ENCODE measurements at places on chromosomes 5 and 9.

DNA sequence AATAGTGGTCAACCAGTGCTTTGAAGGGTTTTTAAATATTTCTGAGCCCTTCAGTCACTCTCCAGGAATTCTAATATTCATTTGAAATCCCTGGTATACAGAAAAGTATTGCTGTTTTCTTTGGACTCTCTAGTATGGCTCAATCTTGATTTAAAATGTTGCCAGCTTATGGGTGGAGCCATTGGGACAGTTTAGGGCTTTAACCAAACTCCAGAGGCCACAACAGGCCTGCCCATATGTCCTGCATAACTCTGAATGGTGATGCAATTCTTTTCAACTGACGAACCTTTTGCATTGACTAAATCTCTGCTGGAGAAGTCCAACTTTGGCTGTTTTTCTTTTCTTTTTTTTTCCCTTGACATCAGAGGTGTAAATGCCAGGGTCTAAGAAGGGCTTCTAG, 10.3 kb upstream of the ANKHD1 start:
- DNase-seq: no peak

GRCh38 chr5:143782588-143783386, 29.2 kb upstream of the HMHB1 start:
- no peak for DNase-seq

DNA sequence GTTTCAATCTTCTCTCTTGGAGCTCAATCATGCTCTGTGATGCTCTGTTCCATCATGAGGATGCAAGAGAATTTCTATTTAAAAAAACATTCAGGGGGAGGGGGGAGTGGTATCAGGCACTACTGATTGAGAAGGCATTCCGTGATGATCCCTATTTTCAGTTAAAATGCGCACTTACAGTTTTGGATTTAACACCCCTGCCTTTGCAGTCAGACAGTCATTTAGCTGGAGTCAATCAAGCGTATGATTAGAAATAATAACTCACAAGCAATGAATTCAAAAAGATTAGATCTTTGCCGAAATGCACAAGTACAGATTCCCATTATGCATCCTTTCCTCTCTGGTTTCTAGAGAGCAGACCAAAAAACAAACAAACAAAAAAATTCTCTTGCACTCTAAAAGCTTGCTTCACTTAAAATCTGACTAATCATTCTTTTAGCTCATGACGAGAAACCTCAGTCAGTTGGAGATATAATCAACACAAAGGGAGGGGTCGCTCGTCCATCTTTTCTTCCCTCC, 55.4 kb downstream of the EFNA5 start:
- DNase-seq: no peak

GRCh38 chr9:78453450-78453849, 156.5 kb downstream of the PSAT1 start:
- no peak for DNase-seq

- DNase-seq: no peak
Measured at GRCh38 chr9:75892216-75892911, 1.9 kb downstream of the PCSK5 start.

DNA sequence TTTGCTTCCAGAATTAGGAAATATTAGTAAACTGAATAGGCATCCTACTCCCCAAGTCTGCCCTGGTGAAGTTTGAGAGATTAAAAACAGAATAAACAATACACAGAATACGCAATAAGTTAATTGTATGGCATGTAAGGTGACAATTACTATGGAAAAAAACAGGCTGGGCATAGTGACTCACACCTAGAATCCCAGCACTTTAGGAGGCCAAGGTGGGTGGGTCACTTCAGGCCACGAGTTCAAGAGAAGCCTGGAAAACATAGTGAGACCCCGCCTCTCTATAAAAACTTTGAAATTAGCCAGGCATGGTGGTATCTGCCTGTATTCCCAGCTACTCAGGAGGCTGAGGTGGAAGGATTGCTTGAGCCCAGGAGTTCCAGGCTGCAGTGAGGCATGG, 64.2 kb upstream of the SUSD1 start:
- no peak for DNase-seq

DNA sequence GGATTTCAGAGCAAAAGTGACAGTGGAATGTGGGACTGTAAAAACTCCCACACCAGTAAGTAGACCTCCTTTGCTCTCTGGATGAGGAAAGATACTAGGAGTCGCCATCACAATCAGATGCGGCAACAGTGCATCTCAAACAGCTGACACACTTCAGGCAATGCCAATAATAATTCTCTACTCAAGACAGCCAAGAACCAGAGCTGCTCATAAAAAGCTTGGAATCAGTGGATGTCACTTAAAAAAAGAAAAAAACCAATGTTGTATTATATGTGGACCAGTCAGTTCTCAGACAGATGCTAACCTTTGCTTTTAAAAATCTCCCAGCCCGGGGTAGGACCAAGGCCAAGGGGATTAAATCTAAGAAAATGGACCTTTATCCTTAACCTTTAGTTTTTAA, 185.0 kb downstream of the GNA14 start:
- DNase-seq: no peak

DNA sequence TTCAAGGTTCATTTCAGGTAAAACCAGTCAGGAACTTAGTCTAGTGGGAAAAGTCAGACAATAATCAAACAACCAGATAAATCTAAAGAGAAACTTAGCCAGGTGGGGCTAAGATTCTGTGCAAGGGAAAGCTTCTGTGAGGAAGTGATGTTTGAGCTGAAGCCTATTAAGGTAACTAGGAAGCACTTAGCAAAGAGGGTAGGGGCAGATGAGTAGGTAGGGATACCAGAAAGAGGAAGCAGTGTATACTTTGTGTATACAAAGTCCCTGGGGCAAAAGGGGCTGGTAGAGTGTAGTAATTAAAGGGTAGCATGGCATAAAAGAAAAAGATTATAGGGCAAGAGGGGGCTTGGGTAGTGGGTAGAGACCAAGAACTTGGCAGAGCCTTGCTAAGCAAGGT, 3.6 kb upstream of the SPATA24 start:
- DNase-seq: no peak

DNA sequence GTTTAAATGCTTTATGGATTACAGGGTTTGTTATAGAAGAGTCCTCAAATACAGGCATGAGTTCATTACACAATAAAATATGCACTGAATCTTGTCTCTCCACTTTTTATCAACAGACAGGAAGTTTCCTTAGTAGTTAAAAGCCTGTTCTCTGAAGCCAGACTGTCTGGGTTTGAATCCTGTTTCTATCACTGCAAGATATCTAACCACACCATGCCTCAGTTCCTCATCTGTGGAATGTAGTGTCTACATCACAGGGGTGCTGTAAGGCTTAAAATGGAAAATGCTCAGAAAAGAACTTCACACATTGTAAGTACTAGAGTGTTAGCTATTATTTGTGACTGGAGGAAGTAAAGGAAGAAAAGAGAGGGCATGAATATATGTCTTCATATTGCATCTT, 9.3 kb downstream of the LIX1 start:
- DNase-seq: no peak

DNA sequence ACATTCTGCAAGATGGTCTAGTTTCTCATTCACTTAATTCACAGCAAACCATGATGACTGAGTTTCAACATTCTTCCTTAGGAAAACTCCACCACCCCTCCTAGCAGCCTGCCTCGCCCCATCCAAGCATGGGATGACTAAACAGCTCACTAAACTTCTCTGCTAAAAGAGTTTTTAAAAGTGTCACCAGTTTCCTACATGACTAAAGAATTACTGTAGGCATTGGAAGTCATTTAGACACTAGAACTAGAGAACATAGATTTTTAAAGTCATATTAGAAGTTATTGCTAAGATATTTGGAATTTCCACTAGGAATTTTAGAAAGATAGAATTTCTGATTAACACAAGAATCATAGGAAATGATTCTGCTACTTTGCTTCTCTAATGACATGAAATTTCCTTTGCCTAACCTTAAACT, 5.5 kb upstream of the ESM1 start:
- no peak for DNase-seq

GRCh38 chr9:77843076-77843870, 188.3 kb downstream of the GNAQ start:
- DNase-seq: no peak

GRCh38 chr9:77916410-77916819, 115.2 kb downstream of the GNAQ start:
- DNase-seq: no peak

GRCh38 chr5:50547303-50547702, 106.2 kb upstream of the EMB start:
- DNase-seq: no peak

- DNase-seq: no peak
Measured at GRCh38 chr5:111859533-111860270, 102.7 kb upstream of the NREP start.

GRCh38 chr5:133460172-133460758, 152.1 kb downstream of the FSTL4 start:
- DNase-seq: no peak

- no peak for DNase-seq
Measured at GRCh38 chr5:174288439-174288838, 242.9 kb downstream of the NSG2 start.

DNA sequence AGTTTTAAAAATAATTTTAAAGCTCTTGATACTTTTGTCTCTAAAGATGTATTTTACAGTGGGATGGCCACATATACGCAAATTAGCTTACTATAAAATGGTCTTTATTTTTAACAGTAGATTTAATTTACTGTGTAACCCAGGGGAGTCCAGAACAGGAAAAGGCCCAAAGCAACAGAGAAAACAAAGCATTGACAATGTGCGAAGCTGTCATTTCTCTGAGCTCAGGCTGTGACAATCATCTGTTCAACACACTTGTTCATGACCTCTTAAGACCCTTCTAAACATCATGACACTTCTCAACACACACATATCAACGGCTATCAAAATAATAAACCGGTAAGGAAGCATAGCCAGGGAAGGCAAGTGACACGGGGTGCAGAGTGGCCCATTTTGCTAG, 499.6 kb upstream of the MPDZ start:
- no peak for DNase-seq

GRCh38 chr5:175226506-175226905, 217.5 kb downstream of the DRD1 start:
- DNase-seq: no peak

- DNase-seq: no peak
Measured at GRCh38 chr5:123665822-123666371, 153.9 kb downstream of the CSNK1G3 start.

- DNase-seq: no peak
Measured at GRCh38 chr5:147290261-147290660, 55.4 kb downstream of the STK32A start.

- DNase-seq: no peak
Measured at GRCh38 chr5:171634511-171634910, 151.1 kb upstream of the SMIM23 start.

GRCh38 chr5:33441241-33442177, 744 bp downstream of the TARS1 start:
- no peak for DNase-seq

DNA sequence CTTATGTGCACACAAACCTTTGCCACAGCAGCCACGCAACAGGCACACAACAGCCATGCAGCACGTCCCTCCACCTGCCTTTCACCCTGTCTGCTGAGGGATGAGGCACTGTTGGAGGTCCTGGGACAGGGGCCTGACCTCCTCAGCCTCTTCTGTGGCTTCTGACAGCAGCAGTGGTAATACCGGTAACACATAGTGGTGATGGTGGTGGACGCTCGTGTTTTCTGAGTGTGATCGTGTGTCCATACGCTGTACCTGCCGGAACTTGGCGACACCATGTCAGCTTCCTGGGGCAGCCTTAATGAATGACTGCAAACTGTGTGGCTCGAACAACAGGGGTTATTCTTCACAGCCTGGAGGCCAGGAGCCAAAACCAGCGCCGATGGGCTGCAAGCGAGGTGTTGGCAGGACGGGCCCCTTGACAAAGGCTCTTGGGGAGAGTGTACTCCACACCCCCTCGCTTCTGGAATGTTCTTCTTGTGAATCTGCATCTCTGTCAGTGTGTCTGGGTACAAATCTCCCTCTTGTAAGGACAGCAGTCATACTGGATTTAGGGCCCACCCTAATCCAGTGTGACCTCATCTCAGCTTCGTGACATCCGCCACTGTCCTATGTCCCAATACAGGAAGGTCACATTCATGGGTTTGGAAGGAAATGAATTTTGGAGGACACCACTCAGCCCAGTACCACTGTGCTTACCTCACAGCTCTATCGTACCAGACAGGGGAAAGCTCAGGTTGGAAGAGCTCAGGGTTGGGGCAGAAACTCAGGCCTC, 55.3 kb upstream of the EXOC3 start:
- DNase-seq: no peak

GRCh38 chr5:54717870-54718269, 200.3 kb downstream of the SNX18 start:
- no peak for DNase-seq

GRCh38 chr9:96232164-96232538, 69.8 kb downstream of the HSD17B3 start:
- DNase-seq: no peak

DNA sequence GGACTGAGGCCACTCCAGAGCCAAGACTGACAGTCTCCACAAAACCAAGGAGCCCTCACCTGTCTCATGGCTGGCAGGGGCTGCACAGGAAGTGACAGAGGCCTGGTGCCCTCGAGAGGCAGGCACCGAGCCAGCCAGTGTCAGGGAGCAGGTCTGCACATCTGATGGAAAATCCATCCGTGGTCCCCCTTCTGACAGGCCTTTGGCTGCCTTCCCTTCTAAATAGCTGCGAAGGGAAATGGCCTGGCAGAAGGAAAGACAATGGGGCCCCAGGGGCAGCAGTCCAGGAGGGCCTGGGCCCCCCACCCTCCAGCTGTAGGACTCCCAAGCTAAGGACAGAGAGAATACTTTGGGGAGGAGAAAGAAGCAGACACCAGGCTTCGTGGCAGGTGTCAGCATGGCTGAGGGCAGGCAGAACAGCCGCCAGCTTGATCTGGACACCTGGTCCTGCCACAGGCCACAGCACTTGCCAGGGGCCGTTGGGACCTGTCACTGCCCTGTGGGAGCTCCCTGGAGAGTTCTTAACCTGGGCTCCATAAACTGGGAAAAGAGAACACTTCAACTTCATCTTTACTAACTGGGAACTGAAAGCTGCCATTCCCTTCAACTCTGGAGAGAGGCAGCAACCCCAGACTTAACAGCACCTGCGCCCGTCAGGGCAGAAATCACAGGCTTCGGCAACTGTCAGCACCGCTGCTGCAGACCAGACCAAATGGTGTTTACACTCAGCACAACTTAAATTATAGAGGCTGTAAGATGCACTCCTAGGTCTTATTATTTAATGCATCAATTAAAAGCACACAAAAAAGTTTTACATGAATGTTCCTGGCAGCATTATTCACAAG, 22.0 kb downstream of the ADAMTS2 start:
- DNase-seq: no peak

DNA sequence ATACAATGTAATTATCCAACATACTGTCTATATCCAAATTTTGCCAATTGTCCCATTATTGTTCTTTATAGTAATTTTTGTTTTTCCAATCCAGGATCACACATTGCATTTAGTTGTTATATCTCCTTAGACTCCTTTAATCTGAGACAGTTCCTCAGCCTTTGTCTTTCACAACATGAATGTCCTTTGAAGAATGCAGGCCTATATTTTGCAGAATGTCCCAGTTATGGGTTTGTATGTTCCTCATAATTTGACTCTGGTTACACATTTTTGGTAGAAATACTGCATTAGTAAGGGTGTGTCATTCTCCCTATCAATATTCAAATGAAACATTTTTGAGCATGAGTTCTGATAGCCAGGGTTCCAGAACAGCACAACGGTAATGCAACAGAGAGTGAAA, 6.7 kb downstream of the CD180 start:
- no peak for DNase-seq

GRCh38 chr5:154384480-154385235, 61.1 kb upstream of the SAP30L start:
- no peak for DNase-seq
